Stimulated activated CD8-positive, alpha-beta memory T cell treated with anti-CD3 and anti-CD28 coated beads, Interleukin-4, amount 100 ng/mL, for 1 hour (primary cell): ENCODE measurements at places on chromosomes 5 and 9.

DNA sequence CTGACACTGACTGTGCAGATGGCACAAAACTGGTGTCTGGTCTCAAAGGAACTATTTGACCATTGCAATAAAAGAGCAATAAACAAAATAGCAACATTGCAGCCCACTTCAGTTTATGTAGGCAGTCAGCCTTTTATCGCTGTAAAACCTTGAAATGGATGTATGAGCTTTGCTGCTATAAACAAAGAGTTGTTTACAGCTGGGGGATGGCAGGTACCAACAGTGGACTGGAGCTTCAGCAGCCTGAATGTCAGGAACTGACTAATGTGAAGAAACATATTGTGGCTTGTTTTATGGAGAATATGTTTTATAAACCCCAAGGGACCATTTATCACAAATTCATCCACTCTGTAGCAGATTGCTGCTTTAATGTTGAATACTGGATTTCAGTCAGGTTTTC, 78.0 kb downstream of the PTPRD start:
- DNase-seq, result no peak

DNA sequence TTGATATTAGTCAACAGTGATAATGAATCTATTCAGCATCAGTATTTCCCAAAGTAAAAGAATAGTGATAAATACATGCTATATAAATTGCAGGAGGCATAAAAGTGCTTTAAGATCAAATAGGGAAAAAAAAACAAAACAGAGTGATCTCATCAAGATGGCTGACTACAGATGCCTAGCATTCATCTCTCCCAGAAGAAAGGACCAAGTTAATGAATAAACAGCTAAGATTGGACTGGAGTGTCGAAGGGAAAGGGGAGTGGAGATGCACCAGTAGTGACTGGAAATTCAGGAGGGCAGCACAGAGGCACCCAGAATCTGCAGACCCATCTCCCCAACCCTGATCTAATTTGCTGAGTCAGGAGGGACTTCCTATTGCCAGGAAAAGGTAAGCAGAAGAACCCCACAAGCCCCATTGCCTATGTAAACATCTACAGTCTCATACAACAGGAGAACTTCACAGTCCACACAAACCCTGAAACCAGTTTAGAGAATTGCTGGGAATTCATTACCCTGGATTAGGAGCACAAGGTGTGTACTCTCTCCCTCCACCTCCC, 699.4 kb downstream of the PTPRD start:
- no peak for DNase-seq

DNA sequence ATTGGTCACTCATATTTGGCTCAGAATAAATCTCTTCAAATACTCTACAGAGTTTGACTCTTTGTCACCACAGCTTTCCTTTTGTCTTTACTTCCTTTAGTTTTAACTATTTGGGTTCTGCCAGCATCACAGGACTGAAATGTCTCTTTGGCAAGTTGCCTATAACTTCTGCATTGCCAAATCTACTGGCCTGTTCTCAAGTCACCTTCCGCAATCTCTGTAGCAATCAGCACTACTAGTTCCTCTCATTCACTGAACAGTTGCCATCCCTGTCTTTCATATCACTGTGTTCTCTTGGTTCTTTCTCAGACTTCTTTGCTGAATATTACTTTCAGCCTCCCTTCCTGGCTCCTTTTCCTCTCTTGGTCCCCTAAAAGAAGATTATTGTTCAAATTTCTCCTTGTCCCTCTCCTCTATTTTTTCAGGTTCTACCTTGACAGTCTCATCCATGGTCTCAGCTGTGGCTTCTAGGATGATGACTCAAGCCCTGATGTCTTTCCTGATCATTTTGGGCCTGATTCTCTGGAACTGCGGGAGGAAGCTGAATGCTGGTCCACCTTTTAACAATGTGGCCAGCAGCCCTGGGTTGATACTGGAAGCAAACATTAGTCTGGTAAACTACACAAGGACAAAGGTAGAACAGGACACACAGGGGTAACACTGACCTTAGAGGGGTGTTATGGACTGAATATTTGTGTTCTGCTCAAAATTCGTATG, 44.0 kb upstream of the LIFR start:
- no peak for DNase-seq

- DNase-seq, result no peak
Observed at GRCh38 chr9:135078361-135078821, 9.1 kb upstream of the OLFM1 start.

DNA sequence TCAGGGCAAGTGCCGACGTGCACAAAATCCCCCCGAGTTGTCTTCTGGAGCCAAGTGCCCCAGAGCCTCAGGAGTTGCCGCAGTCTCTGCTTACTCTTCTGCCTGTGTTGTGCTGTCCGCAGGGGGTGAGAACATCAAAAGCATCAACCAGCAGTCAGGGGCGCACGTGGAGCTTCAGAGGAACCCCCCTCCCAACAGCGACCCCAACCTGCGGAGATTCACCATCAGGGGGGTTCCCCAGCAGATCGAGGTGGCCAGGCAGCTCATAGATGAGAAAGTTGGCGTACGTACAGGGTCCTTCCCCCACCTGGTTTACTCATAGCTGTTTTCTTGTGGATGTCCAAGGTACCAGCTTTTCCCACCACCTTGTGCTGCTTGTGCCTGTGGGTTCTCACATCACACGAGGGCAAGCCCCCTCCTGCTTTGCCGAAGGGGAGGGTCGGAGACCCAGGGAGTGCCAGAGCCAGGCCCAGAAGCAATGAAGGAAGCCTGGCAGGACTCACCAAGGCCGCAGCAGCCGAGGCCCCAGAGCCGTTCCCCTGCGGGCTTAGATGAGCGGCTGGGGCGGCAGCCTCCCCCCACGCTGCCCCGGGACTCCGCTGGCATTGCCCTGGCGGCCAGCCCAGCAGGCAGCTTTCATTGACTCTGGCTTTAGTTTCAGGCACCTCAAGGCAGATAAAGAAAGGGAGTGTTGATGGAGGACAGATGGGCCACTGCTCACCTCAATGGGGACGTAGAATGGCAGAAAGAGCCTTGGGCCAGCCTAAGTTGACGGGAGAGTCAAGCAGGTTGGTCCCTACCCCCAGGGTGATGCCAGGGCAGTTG, 33.7 kb upstream of the PRDM12 start:
- no peak for DNase-seq

DNA sequence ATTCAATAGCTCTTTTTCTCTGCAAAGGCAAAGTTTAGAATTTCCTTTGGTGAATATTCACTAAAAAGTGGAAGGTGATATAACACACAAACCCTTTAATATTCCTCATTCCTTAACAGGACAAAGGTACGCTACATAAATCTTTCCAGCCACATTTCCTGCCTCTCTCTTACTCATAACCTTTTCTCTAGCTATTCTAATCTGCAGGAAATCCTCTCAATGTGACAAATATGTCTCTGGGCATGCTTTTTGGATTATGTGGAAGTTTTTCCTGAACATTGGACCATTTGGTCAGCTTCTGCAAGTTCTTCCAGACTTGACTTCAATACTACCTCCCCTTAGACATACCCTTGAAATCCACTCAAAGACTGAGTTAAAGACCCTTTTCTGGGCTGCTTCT, 186.3 kb upstream of the TUSC1 start:
- no peak for DNase-seq

DNA sequence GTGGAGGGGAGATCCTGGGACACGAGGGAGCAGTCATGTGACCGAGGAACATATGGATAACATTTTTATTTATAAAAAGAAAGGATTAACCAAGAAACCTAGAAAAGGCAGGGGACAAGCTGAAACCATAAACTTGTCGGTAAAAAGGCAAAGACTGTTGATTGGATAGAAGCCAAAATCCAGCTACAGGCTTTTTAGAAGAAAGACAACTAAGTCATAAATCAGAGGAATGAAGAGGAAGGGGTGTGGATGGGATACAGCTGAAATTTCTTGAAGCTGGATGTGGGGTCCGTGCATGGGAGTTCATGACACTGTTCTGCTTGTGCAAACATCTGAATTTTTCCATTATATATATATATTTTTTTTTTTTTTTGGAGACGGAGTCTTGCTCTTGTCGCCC, 110.7 kb upstream of the PHYKPL start:
- no peak for DNase-seq

DNA sequence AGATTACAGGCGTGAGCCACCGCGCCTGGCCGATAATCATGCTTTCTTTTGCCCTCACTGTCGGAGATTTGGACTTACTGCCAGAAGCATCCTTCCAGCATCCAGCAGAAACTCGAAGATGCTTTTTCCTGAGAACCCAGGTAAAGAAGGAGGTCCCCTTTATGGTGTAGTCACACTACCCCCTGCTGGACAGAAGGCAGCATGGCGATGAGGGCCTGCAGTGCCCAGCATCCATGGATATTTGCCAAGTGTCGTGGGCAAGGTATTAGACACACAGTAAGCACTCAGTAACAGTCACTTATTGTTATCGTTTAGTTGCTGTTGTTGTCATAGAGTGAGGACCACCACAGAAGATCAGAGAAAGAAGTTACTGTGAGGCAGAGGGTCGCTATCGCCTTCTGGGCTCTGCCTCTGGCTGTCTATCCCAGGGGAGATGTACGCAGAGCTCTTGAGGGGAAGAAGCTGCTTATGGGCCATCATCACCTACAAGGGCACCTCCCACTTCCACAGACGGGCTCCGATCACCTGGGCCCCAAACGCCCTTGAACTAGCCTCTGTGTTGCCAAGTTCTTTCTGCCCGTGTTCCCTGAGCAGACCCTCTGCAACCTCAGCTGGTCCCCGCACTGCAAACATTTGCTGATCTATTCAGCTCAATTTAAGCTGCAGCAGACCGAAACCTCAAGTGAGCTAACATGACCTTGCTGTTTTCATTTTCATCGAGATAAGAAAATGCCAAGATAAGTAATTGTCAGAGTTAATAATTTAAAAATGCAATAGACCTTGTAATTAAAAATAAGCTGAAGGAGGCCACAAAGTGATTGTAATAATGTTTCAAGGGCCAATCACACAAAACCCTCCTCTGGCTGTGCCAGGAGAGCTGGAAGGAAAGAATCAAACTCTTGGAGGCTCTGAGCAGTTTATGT, 23.9 kb downstream of the C5orf15 start:
- no peak for DNase-seq

DNA sequence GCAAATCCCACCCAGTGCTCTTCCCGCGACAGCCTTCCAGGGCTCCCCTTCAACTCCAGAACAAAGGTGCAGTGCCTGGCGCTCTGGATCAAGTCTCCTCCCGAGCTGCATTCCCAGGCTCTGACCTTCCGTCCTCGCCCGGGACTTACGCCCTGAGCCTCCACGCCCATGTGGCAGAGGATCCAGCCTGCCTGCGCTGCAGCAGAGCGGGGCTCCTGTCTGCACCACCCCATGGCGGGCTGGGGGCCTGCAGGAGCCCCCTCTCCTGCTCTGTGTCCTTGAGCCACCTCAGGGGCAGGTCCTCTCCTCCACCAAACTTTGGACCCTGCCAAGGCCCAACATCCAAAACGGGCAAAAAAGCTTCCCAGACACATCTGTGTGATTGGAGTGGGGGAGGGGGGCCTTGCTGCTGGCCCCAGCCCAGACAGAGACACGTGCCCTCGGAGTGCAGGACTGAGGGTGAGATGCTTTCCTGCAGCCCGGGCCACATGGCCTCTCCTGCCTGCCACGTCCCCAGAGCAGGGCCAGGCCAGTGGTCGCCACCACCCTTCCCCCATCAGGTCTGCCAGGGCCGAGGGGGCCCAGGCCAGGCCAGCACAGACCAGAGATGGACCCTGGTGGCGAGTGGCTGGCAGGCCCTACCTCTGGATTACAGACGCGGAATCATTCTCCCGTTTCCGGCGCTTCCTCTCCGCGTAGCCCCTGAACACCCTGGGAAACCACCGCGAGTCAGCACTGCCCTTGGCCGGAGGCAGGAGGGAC, 4.4 kb downstream of the NSMF start:
- no peak for DNase-seq

DNA sequence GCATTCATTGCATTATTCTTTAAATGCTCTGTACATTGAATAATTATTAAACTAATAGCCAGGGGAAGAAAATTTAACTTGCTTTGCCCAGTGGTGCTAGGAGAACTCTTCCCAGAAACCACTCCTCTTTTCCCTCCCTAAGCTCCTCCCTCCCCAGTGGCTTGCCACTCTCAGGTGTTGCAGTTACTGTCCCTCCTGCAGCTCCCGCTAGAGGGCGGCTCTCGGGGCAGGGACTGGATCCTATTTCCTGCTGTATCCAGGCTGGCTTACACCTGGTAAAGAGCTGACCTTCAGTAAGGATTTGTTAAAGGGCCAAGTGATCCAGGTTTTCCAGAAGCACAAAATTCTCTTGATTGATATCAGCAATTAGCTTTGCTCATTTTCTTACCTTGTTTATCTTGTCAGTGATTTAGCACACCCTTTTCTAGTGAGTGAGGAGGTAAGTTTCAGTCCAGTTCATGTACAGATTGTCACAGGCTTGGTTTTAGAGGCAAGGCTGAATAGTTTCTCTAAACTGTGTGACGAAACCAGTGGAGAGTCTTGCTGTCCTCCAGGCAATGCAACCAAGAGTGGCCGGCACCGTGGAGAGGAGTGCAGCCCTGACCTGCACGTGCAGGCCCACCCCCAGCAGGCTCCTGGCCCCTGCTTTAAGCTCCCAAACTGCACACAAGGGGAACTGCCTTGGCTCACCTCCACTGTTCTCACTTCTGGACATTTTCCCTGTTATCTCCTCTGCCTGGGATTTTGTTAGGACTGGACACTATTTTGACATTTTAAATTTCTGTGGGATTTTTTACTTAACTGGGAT, 423.8 kb downstream of the SPOCK1 start:
- no peak for DNase-seq

DNA sequence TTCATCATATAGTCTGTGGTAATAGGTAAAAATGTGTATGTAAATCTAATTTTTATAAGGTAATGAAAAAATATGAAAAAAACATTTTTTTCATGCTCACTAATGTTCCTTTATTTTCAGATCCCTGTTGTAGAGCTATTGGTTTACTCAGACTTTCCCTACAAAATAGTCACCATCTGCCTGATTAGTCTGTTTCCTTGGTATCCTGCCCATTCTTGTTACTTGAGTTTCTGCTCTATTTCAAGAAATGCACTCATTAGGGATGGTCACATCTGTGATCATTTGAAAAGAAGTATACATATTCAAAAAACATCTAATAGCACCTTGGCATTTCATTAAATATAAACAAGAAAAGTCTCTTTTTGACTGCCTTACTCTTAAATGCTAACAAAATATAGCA, 21.6 kb upstream of the RASA1 start:
- no peak for DNase-seq

DNA sequence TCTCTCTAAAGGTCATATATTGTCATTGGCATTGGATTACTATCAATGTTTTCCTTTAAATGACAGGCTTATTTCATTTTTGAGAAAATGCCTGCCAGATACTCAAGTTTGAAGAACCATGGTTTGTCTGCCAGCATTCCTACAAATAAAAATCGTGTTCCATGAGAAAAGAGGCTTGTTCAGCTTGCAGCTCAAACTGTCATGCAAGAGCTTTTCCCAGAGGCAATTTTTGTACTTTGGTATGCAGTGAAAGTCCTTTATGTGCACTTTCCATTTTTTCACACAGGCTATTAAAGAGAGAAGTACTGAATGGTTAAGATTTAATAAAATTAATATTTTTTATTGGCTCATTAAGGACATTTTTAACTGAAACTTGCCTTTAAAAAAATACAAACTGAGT, 110.4 kb downstream of the FBXO4 start:
- DNase-seq, result no peak

GRCh38 chr5:61381968-61382367, 49.9 kb downstream of the ZSWIM6 start:
- DNase-seq, result no peak

GRCh38 chr9:37963936-37964739, 60.2 kb upstream of the SLC25A51 start:
- DNase-seq, result no peak
